ENCODE measurements at places on chromosomes 1 and 21.

GRCh38 chr1:58769809-58770320 lies 14.0 kb downstream of the JUN start:
- no peak for DNase-seq

- no peak for DNase-seq
Observed at GRCh38 chr21:46081022-46081861, 16.7 kb upstream of the COL6A2 start.

DNA sequence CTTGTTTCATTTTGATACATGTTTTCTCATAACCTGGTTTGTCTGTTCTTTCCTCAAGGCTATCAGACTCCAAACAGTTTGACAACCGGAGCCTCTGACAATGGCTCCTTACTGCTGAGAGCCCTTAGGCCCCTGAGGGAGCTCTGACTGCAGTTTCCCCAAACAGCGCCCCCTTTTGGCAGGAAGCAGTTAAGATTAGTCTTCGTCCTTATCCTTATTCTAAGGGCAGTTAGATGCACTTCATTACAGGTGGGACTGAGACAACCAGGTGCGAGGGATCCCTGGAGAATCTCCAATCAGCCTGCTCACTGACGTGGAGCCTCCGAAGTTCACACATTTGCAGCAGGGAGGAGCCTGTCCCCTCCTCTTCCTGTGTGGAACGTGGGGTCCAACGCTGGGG lies 393.1 kb downstream of the BRINP3 start:
- no peak for DNase-seq

DNA sequence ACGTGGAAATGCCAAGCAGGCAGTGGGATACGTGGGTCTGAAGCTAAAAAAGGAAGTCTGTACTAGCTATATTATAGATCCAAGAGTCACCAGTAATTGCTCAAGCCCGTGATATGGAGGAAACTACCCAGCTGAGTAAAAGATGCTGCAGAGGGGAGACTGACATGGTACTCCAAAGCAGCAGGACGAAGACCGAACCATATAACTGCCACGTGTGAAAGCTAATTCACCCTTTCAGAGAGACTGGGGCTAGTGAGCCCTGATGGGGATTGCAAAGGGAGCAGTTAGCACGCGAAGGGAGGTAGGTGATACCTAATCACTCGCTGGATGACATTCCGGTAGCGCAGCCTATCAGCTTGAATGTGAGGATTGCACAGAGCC lies 316 bp downstream of the AP4B1 start:
- no peak for DNase-seq

- DNase-seq = no peak
Observed at GRCh38 chr1:202577381-202577780, 132.9 kb downstream of the SYT2 start.

- DNase-seq = no peak
Observed at GRCh38 chr1:237316352-237316751, 274.4 kb downstream of the RYR2 start.

DNA sequence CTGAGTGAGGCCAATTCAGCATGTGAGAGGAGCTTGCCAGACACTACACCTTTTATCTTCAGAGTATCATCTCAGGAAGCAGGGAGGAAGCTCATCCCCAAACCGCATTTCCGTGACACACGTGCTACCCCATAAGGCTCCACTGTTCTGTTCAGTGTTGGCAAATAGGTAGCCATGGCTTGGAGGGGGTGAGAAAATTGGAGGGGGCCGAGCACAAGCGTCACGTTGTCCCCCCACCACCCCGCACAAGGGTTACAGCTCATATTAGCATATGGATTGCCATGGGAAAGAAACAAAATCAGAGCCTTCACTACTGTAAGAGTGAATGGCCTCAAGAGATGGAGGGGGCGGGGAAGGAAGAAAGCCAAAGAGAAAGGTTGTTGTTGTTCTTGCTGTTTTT lies 46.7 kb downstream of the OLIG1 start:
- no peak for DNase-seq

DNA sequence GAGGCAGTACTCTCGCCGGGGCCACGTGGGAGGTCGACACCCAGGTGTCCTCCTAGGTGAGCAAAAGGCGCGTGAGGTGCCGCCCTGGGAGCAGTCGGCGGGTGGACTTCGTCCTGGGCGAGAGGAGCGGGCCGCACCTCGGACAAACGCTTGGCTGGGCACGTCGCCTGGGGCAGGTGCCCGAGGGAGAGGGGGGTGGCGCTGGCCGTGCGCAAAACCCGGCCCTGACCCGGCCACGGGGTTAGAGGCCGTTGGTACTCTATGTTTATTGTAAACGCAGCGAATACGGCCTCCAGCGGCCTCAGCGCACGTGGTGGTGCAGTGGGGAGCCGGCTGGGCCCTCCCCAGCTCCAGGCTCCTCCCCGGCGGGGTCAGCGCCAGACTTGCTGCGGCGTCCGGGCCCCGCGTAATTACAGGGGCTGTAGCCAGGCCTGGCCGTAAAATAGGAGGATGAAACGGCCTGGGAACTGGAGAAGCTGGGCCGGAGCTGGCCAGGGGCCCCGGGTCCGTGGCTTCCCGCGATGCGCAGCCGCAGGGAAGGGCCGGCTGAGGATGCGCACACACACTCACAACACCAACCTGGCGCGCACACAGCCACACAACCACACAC lies 1.6 kb upstream of the EFNA1 start:
- DNase-seq = no peak

DNA sequence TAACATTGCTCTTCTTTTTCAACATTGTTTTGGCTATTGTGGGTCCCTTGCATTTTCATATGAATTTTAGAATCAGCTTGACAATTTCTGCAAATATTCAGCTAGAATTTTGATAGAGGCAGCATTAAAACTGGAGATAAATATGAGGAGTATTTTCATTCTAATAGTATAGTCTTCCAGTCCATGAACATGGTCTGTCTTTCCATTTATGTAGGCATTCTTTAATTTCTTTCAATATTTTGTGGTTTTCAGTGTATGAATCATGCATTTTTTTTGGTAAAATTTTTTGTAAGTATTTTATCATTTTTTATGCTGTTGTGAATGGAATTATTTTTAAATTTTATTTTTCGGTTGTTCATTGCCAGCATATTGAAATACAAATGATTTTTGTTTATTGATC lies 97.2 kb downstream of the DNAH14 start:
- no peak for DNase-seq

GRCh38 chr1:160910170-160910750 lies 25.3 kb upstream of the ITLN1 start:
- DNase-seq = no peak

DNA sequence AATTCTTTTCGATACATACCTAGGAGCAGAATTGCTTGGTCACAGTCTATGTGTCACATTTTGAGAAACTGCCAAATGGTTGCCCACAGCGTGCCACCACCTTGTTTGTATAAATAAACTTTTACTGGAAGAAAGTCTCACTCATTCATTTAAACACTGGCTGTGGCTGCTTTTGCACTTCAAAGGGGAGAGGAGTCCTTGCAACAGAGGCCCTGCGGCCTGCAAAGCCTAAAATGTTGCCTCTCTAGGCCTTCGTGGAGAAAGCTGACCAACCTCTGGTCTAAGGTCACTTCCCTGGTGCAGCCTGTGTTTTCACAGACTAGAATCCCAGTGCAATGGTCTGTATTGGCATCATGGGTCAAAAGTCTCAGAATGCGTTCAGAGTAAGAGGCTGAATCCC lies 8.3 kb downstream of the RIPK4 start:
- DNase-seq = no peak

DNA sequence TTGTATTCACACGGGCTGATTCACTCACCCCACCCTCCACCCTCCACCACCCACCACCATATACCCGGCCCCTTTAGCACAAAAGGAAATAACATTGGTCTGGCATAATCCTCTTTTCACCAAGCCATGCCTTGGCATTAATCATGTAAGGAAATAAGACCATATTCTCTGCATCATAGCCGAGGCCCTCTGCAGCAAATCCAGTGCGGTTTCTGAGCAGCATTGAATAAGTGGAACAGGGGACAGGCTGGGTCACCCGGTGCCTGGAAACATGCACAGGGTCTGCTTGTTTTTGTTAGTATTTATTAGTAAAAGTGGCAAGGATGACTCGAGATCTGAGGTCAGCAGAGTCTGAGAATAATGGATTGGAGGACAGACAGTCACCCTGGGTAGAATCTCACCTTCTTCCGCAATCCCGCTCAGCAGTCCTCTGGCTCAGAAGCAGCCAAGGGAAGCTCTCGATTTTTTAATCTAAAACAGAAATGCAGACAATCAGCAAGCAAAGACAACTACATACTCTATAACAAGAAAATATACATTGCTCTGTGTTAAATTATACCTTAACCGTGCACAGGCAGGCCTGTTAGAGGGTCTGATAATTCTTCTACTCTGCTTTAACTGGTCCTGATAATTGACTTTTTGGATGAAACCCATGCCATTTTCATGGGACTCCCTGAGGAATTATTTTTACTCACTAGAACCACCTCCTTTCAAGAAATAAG lies 52.4 kb upstream of the CDC42BPA start:
- DNase-seq = no peak

- no peak for DNase-seq
Observed at GRCh38 chr1:52825868-52826267, 16.7 kb upstream of the ZYG11A start.

GRCh38 chr1:117239467-117239866 lies 28.7 kb upstream of the VTCN1 start:
- no peak for DNase-seq

All from stimulated activated CD8-positive, alpha-beta memory T cell treated with anti-CD3 and anti-CD28 coated beads, Interleukin-15, amount 100 ng/mL, for 1 hour (primary cell).